ENCODE measurements at places on chromosomes 13 and 19.

DNA sequence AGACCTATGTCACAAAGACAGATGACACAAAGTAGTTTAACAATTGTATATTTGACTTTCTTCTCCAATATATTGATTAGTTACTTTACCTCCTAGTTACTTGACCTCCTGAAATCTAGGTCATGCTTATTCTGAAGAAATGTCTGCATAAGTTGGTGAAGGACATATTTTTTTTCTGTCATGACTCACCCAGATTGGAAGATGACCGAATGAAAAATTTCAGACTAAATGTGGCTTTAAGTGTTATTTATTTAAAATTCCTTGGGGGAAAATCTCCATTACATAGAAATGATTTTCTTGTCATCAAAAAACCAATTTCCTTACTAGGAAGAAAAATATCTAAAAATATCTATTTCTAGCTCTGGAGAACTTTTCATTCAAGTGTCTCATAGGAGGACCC is 217.1 kb downstream of the POSTN start:
- no peak for DNase-seq

GRCh38 chr13:111187960-111188541 is 72.9 kb downstream of the ARHGEF7 start:
- no peak for DNase-seq

DNA sequence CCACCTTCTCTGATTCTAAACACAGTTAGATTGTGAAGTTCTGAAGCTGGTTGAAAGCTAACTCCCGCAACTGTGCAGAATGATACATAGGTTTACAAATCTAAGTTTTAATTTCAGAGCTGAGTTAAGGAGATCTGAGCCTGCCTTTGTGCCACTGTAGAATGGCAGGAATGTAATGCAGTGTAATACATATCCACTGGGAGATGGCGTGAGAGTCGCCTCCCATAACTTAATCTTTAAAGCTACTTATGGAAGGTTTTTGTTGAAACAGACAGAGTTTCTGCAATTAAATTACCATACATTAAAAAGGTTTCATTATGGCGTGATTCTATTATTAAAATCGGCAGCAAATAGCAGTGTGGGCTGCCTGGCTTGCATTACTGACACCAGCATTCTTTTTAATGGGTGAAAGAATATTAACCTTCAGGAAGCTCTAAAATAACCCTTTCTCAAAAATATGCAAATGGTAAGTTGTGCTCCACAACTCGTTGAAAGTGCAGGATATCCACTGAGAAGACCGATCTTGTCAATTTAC is 257.4 kb downstream of the OLFM4 start:
- no peak for DNase-seq

- DNase-seq: no peak
These were observed 78.2 kb upstream of the TNFSF11 start for GRCh38 chr13:42495751-42496150.

GRCh38 chr13:79341202-79341601 is 64.9 kb downstream of the RBM26 start:
- DNase-seq: no peak

DNA sequence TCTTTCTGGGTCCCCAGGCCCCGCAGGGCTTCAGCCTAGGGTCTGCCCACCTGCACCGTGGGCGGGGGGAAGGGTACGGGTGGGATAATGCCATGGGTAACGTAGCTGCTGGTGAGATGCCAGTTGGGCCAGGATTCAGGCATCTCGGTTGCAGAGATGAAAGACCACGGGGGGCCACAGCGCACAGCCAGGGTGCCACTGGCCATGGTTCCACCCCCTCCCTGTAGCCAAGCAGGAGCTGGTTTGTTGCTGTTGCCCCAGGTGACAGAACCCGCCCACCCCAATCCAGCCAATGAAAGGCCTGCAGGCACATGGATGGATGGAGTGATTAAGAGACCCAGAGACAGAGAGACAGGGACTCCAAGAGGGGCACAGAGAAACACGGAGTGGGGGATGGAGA is 1.0 kb upstream of the CGB7 start:
- DNase-seq: no peak

GRCh38 chr19:33310606-33311325 is 8.4 kb upstream of the CEBPA start:
- no peak for DNase-seq

DNA sequence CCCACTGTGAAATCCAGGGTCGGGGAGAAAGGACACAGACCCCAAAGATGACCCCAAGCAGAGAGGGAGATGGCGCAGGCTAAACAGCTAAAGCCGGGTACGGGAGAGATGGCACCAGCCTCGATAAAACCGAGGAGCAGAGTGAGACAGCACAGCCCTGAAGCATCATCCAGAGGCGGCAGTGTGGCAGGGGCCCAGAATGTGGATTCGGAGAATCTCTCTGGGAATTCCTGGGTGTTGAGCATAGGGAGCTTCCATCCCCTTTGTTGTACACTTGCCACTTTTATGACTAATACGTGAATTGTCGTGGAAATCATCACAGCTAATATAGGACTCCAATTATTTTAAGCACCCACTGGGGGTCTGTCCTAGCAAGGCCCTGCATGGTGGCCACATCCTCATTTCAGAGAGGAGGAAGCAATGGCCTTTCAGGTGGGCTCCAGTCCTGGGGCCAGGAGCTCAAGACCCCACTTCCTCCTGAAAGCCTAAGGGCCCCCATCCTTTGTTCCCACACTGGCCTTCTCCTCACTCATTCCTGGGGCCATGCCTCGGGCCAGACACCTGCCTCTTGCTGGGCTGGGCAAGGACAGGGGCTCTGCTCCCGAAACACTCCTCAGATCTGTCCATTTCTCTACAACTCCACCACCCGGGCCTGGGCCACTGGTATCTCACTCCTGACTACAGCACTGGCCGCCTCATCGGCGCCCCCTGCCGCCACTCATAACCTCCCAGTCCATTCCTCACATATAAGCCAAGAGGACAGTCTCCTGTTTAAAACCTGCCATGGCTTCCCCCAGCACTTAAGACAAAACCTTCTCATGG is 29.3 kb upstream of the ATP1A3 start:
- no peak for DNase-seq

DNA sequence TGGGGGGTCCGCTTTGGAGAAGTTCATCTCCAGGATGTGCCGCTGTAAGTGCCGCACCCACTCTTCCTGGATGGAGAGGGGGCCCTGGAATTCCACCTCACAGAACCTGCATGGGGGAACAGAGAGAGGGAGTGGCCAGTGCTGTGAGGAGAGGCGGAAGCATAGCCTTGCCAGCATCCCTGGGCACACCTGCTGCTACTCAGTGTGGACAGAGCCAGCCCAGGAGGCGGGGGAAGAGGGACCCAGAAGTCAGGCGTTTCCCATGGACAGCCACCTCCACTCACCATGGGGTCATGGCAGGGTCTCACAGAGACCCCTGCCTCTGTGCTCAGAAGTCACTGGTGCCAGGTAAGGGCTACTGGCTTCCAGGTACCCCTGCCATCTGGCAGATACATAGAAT is 4.3 kb upstream of the AKAP8L start:
- DNase-seq: no peak

- no peak for DNase-seq
These were observed 23.0 kb downstream of the PIN1 start for GRCh38 chr19:9857920-9858746.

DNA sequence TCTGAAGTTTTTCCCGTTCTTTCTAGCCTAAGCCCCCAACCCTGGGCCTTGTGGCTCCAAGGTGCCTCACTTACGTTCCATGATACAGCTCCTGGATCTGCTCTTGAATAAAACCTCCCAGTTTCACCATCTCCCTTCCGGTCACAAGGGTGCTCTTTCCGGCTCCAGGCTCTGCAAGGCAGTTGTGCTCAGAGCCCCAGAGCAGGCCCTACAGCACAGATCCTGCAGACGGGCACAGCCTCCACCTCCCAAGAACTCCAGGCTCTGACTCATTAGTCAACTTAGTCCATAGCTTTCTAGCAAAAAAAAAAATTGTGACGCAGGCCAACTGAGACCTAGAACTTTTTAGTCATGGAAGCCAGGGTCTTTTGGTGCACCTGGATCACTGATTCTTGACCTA is 33.9 kb upstream of the SLC7A10 start:
- DNase-seq: no peak

DNA sequence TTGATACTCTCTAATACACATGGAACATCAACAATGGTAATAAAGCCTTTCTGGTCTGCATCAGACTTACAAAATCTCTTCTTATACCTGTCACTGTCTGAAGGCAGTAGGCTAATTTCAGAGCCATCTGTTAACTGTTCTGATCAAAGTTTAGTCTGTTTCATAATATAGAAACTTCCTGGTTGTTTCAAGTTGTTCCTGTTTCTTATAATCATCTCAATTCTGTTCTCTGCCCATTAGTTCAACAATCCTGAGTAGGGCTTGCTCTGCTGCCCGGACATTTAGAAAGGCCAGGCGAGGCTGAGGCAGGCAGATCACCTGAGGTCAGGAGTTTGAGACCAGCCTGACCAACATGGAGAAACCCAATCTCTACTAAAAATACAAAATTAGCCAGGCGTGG is 5.4 kb upstream of the ZSCAN5A start:
- no peak for DNase-seq
